ENCODE measurements at places on chromosomes 4 and X.

DNA sequence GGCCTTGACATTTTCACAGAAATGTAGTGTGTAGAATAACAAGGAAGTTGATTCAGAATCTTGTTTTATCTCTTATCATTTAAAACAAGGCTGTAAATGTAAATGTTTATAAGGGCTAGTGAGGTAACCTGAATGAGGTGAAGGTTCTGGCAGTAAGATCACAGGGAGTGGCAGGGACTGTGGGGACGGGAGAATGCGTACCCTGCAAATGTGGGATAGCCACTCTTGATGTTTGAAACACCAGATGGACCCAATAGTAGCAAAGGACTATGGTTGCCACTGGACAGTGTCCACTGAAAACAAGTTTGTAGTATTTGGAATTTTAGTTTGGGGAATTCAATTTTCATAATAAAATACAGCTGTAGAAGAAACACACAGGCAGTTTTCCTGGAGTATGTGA lies 155.3 kb downstream of the FHIP1A start:
- DNase-seq = no peak
- no peaks in the 10 kb centered on the region for H3K4me1 ChIP-seq
- H3K36me3 ChIP-seq = no peaks in the 10 kb centered on the region
- H3K27me3 ChIP-seq = no peaks in the 10 kb centered on the region
- H3K27ac ChIP-seq = no peak overlapping the region
- H3K4me3 ChIP-seq = no peak overlapping the region

GRCh38 chr4:95627709-95628108 lies 78.9 kb upstream of the UNC5C start:
- no peaks in the 10 kb centered on the region for H3K36me3 ChIP-seq
- H3K4me1 ChIP-seq = no peaks in the 10 kb centered on the region
- H3K4me3 ChIP-seq = no peak overlapping the region
- H3K27ac ChIP-seq = no peak overlapping the region
- H3K27me3 ChIP-seq = no peaks in the 10 kb centered on the region
- DNase-seq = no peak

DNA sequence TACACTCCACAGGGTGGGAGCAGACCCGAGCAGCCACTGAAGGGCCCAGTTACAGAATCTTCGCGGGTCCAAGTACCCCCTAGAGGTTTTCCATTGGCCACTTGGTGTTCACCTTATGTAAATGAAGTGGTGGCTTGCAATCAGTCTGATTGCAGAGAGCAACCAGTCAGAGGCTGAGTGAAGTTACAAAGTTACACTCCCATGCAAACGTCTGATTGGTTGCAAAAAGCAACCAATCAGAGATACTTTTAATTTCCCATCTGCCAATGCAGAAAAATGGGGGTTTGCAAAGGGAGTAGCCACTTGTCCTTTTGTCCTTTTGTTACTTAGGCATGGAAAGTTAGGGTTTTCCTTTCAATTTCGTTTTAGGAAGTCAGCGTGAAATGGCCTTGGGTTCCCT lies 27.0 kb upstream of the NKAP start:
- no peaks in the 10 kb centered on the region for H3K4me1 ChIP-seq
- no peaks in the 10 kb centered on the region for H3K36me3 ChIP-seq
- no peak overlapping the region for H3K27ac ChIP-seq
- DNase-seq = no peak
- no peak overlapping the region for H3K4me3 ChIP-seq
- H3K27me3 ChIP-seq = no peaks in the 10 kb centered on the region

DNA sequence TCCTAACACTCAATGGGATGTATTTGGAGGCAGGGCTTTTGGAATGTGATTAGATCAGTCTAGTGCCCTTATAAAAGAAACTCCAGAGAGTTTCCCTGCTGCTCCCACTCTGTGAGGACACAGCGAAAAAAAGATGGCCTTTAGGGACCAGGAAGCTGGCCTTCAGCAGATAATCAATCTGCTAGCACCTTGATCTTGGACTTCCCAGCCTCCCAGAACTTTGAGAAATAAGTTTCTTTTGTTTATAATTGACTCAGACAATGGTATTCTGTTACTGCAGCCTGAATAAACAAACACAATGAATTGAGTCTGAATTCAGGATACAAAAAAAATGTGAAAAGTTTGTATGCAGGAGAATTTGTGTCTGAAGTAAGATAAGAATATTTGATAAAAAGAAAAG lies 842.1 kb downstream of the FSTL5 start:
- no peaks in the 10 kb centered on the region for H3K4me1 ChIP-seq
- no peak overlapping the region for H3K4me3 ChIP-seq
- DNase-seq = no peak
- no peaks in the 10 kb centered on the region for H3K36me3 ChIP-seq
- H3K27ac ChIP-seq = no peak overlapping the region

GRCh38 chr4:137531168-137531985 lies 917 bp downstream of the PCDH18 start:
- DNase-seq = no peak
- peak overlapping the region; percentile 91 for H3K27ac ChIP-seq
- no peaks in the 10 kb centered on the region for H3K4me1 ChIP-seq
- no peaks in the 10 kb centered on the region for H3K36me3 ChIP-seq
- no peaks in the 10 kb centered on the region for H3K27me3 ChIP-seq

Measured in esophagus squamous epithelium (tissue), 5 donors.